Activated effector memory CD4-positive, alpha-beta T cell treated with Interleukin-2 at 50 U/mL for 16 hours (primary cell): ENCODE measurements at places on chromosomes 3 and 15.

- no peak for DNase-seq
Observed at GRCh38 chr15:86164232-86164898, 84.7 kb downstream of the AGBL1 start.

- no peak for DNase-seq
Observed at GRCh38 chr15:40878785-40879184, 4.8 kb upstream of the RHOV start.

GRCh38 chr3:45642731-45643152 is 46.5 kb upstream of the SACM1L start:
- no peak for DNase-seq

DNA sequence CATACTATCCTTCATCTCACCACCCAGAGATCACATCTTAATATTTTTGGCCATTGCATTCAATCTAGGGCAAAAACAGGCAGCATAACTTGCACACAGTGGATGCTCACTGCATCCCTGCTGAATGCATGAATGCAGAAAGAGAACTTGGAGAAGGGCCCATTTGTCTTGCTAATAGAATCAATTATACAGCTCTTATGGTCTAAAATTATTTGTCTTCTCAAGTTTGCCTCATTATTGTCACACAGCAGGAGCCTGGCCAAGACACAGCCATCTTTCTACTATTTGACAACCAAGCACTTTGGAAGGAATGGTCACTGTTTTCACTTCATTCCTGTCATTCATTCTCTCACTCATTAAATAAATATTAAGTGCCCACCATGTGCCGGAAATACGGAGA is 1.2 kb upstream of the ARHGEF26 start:
- no peak for DNase-seq

- DNase-seq, result no peak
Observed at GRCh38 chr3:186024210-186024609, 84.7 kb downstream of the ETV5 start.

GRCh38 chr3:107999215-107999775 is 91.5 kb downstream of the CD47 start:
- DNase-seq, result no peak

DNA sequence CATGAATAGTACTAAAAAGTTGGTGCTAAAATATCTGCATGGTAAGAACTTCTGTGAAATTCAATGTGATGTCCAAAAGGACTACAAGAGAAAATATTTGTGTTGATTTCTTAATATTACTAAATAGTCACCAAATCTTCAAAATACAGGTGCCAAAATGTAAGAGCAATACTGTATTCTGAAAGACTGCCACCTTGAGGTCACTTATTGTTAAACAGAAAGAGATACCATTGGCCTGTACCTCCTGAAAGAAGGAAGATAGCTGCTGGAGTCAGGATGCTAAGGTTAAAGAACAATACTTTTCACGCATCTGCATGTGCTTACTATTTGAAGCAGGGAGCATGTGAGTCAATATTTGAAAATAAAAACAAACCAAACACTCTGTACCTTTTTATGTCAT is 72.0 kb upstream of the LSAMP start:
- no peak for DNase-seq

- DNase-seq, result no peak
Observed at GRCh38 chr3:22966349-22966748, 236.8 kb upstream of the UBE2E2 start.

DNA sequence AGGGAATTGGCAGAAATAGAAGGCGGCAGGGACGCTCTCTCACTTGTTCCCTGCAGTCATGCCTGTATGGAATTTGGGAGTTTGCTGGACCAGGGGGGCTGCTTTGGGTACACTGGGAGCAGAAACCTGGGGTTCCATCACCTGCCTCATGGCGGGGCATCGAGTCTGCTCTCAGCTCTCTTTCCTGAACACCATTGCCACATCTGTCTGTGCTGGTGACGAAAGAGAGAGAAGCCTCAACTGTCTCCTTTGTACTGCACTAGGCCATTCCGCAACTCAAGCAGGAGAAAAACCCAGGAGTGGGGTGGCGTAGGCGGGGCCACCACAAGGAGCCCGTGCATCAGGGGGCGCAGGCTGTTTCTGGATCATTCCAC is 14.0 kb downstream of the TMEM158 start:
- no peak for DNase-seq

GRCh38 chr15:40854161-40854560 is 10.3 kb downstream of the SPINT1 start:
- DNase-seq, result no peak

GRCh38 chr15:93861956-93862741 is 369.2 kb upstream of the MCTP2 start:
- no peak for DNase-seq

- DNase-seq, result no peak
Observed at GRCh38 chr15:91342097-91342496, 242.0 kb downstream of the SV2B start.

DNA sequence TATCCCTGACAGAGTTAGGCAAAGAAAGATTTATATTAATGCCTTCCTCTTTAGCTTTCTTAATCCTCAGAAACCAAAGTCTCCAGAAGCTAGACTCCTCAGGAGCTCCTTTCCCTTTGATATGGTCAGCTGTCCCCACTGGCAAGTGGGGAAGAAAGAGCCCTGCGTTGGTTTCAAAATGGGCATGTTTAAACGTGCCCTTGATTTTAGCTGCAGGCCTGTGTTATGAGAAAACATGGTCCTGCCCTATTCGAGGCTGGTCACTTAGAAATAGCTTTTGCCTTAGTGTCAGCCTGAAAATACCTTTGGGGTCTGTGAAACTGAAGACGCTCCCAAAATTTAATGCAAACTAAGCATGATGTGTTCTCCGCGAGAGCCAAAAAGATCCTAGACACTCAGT is 135.5 kb upstream of the RARB start:
- DNase-seq, result no peak

DNA sequence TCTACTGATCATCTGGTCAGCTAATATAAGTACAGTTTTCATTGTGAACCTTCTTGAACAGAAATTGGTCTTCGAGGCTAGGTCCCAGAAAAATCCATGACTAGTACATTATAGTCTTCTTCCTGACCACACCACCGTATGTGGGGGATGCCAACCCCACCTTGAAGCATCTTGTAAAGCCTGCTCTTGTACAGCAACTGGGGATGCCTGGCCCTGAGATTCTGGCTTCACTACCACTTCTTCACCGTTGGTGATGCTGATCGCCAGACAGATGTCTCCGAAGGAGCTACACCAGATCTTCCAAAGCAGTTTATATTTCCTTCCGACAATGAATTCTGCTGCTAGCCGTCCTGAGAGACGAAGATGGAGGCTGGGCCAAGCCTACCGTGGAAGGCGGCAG is 238.3 kb downstream of the CDIN1 start:
- no peak for DNase-seq

- no peak for DNase-seq
Observed at GRCh38 chr3:65633018-65633638, 405.6 kb downstream of the MAGI1 start.

GRCh38 chr15:42858999-42859789 is 61.4 kb downstream of the TTBK2 start:
- DNase-seq, result no peak

- no peak for DNase-seq
Observed at GRCh38 chr3:184590795-184591194, 29.2 kb downstream of the EPHB3 start.

DNA sequence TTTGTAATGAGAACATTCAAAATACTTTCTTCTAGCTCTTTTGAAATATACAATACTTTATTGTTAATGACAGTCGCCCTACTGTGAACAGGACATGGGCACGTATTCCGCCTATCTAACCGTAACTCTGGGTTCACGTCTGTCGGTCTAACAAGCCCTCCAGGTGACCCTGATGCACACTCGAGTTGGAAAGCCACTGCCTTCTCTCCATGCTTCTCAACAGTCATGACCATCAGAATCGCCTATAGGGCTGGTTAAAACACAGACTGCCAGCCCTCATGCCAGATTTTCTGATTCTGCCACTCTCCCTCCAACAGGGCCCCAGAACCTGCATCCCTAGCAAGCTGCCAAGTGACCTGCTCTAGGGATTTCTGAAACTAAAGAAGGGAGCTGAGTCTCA is 140.2 kb downstream of the FOXP1 start:
- DNase-seq, result no peak

DNA sequence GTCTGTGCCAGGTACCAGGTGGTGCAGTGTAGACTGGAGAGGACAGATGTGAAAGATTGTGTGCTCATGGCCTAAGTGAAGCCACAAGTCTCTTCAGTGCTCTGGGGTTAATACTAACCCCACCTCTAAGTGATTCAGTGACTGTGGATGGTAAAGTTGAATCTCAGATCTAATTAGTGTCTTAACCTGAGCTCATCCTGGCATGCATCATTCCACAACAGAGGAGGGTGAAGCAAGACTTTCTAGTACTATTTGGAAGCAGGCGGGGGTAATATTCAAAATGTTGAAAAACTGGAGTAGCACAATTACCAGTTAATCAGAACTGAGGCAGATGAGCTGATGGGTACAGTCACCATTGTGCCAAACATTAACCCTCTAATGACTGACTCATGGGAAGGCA is 2.8 kb upstream of the MESD start:
- no peak for DNase-seq

- no peak for DNase-seq
Observed at GRCh38 chr15:100898152-100898490, 18.5 kb downstream of the ALDH1A3 start.

- no peak for DNase-seq
Observed at GRCh38 chr3:31277582-31277981, 255.1 kb upstream of the STT3B start.

- DNase-seq, result no peak
Observed at GRCh38 chr3:179981646-179982045, 55.1 kb downstream of the PEX5L start.

GRCh38 chr3:10205451-10206165 is 40.9 kb downstream of the IRAK2 start:
- no peak for DNase-seq

DNA sequence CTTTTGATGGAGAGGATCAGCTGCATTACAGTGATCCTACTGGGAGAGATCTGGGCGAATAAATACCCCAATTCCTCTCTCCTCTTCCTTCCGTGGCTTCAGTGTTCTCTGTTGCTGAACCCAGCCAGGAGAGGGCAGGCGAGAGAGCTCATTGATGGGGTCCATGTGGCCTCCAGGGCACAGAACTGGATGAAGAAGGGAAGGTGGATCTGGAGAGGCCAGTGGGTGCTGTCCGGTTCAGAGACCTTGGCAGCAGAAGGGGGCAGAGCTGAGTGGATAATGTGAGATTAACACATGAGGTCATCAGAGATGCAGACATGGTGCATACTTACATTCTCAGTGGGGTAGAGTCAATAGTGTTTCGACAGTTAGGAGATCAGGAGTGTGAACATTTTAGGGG is 193.6 kb downstream of the CLSTN2 start:
- DNase-seq, result no peak

DNA sequence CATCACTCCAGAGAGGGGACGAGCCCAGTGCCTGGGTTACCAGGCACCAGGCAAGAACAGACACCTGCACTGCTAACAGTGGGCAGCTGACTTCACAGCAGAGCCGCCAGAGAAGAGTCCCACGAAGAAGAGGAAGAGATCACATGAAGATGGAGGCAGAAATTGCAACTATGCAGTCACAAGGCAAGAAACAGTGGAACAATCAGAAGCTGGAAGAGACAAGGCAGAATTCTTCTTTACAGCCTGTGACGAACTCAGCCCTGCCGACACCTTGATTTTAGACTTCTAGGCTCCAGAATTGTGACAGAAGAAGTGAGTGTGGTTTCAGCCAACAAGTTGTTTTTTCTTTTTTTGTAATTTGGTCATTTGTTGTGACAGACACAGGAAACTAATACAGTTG is 59.2 kb downstream of the IL12A start:
- DNase-seq, result no peak

DNA sequence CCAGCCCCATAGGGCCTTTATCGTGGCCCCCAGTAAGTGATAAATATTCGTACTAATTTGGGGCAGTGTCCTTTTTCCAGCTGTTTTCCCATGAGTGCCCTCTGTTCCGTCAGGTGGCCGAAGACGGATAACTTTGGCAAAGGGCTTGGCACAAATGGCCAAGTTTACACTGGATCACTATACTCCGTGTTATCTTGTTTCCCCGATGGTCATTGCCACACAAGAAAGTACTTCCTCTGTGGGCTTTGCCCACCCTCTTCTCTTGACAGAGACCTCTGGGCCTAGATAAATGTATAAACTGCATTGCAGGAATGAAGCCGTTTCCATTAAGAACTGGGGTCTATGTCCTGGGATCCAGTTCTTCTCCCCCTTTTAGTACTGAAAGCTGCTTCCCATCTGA is 39.1 kb downstream of the SMAD3 start:
- DNase-seq, result no peak

- DNase-seq, result no peak
Observed at GRCh38 chr3:194223951-194224350, 88.0 kb downstream of the HES1 start.

DNA sequence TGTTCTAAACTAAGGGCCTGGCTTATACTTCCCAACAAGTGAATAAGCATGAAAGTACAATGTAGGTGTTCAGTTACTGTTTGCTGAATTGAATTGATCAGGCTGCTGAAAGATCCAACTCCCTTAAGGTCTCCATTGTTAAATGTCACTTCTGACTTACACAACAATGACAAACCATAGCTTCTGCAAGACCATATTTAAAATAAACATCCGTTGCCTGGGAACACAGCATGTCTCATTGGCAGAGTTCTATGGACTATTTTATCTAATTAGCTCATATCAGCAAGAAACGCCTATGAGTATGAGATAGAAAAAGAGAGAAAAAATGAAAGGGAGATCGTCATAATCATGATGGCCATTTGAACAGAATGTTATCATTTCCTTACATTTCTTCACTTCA is 605.4 kb downstream of the FGF12 start:
- no peak for DNase-seq
